ENCODE measurements at places on chromosomes 6 and 20. TPM values are rescaled to one million over a fixed set of nuclear protein-coding genes. Genes with fewer than 3 reads are reported as not detected.

Gene SLC35F1
- 1.2 TPM for total RNA-seq

Gene RAET1E
- total RNA-seq: not detected

Gene GSTA3
- not detected for total RNA-seq

Gene WFDC5
- total RNA-seq: not detected

Gene HINT3
- total RNA-seq: 7.9 TPM

Gene GTSF1L
- total RNA-seq: not detected

DNA sequence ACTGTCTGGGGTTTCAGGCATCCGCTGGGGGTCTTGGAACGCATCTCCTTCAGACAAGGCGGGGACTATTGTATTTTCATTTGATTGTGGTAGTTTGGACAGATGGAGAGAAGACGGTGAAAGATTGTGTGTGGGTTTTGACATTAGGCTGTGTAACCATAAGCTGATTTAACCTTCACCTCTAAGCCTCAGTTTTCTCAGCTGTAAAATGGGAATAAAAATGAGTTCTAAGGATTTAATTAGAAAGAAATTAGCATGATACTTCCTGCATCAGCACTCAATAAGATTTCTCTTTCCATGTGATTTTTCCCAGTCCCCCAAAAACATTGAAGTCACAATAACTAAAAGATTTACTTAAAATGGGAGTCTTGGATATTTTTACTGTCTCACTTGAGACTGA is 78.1 kb downstream of the CBFA2T2 start:
- DNase-seq: no peak

GRCh38 chr20:8740265-8740664 is 328.6 kb upstream of the PLCB4 start:
- no peak for DNase-seq

Measured in SJCRH30 (cell line).